NCI-H460 (cell line): ENCODE measurements at places on chromosomes 7 and 10.

GRCh38 chr7:8343556-8343955 is 81.6 kb upstream of the ICA1 start:
- DNase-seq, result no peak

DNA sequence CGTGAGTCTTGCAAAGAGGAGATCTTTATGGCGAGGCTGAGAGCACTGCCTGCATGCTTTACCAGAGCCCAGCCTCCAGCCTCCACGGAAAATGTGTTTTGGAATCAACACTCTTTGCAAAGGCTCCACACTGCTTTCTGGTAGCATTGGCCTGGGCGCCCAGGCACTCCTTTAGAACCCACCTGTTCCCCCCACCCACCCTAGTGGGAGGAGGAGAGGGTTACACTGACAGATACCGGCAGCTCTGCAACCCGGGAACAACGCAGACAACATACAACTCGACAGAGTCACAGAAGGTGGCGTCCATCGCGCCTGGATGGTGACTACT is 5.5 kb upstream of the MNX1 start:
- no peak for DNase-seq

- no peak for DNase-seq
Measured at GRCh38 chr7:129670656-129671055, 59.1 kb downstream of the NRF1 start.

- no peak for DNase-seq
Measured at GRCh38 chr10:60396766-60397165, 7.1 kb upstream of the ANK3 start.

DNA sequence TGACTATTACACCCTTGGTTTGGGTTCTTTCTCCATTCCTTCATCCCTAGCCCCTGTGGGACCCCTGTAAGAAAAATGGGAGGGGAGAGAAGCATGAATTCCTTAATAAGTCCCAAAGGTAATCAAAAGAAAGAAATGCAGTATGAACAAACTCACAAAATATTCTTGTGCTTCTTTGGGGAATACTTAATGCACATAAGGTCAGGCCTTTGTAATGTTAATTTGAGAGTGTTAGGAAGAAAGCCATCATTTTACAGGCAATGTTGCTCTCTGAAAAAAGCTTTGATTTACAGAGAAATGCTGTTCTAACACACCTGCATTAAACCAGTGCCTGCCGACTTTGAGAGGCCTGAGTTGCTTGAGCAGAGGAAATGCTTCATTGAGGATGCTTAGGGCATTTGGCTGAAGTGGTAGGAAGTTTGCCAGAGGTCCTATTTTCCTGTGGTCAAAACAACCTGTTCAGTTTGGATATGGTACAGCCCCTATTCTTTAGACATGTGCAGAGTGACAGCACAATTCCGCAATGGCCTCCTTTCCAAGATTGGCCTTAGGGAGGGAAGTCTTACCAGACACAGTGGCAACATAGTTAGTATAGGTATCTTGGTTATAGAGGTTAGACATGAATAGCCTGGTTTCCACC is 643.4 kb downstream of the AUTS2 start:
- no peak for DNase-seq

DNA sequence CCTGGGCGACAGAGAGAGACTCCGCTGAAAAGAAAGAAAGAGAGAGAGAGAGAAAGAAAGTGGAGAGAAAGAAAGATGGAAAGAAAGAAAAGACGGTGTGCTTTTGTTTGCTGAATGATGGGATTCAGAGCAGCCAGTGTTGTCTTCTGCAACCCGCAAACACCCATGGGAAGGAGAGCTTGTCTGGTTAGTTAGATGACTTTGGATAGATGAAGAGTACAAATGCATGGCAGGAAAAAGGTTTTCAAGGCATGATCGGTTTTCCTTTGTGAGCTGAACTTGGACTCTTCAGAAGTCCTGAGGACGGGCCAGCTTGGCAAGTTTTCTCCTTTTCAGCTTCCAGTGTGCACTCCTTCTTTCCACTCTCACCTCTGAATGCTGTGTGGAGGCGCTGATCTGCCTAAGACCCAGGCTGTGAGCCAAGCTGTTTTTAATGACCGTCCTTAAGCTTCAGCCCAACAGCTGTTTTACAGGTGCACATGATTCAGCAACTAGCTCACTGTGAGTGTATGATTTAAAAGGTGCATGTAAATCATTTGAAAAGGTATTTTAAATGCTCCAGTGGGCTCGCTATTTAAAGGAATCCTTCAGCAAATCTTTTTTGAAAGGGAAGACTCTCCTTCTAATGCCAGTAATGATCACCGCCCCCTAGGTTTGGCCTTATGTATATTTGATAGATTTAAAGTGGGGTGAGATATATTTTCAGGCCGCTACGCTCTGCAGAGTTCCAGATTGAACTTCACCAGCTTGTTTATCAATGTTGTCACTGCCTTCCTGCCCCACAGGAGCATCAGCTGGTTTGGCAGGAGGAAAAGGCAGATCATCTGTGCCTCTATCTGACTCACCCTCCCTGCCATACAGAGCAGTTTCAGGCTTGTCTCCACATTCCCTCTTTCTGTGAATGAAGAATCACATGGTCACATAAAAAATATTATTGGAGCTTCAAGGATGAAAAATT is 115.0 kb downstream of the PLXDC2 start:
- DNase-seq, result no peak

DNA sequence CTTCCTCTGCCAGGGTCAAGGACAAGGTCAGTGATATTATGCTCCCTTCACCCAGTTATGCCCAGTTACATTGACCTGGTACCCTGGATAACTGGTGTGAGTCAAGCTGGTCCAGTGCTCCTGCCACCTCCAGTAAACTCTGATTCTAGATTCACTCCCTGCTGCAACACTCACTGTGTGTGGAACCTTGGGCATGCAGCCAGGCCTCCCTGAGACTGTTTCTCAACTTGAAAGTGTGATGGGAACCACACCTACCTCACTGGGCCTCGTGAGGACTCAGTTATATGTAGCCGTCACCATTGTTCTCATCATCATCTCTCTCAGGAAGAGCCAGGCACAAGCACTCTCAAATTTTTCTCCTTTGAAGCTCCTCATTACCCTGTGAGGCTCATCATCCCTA is 935 bp upstream of the ZNF736 start:
- no peak for DNase-seq

DNA sequence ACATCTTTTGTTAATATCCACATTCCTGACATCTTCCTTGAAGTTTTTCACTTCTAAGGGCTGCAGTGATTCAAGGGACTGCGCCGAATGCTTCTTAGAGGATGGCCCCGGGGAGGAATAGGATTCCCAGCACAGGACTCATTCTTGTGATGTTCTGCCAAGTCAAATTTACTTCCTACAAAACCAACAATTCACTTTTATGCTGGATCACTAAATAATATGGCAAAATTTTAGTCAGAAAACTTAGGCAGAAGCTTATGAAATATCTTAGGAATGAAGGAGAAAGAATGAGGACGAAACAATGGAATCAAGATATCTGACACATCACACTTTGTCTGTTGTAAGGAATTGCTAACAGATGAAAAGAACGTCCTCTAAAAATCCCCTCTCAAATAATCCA is 151.5 kb downstream of the JAZF1 start:
- no peak for DNase-seq

GRCh38 chr7:320297-320696 is 30.3 kb downstream of the FOXL3 start:
- DNase-seq, result no peak

GRCh38 chr7:148815612-148816011 is 68.5 kb downstream of the EZH2 start:
- DNase-seq, result no peak

DNA sequence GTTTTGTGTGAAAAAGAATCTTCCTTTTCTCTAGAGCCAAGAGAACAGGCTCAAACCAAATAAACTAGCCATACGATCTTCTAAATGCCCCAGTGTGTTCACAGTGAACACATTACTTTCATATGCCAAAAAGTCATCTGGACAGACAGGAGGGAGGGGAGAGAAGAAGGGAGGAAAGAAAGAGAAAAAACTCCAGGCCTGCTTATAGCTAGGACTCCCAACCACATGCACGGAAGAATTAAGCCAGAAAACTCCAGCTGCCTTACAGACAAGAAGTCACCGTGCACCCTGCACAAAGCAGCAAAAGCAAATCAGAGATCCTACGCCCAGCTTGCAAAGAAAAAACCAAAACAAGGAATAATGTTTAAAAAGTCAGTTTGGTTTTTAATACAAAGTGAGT is 34.3 kb downstream of the SNX8 start:
- DNase-seq, result no peak

GRCh38 chr7:39659356-39660013 is 36.1 kb downstream of the RALA start:
- no peak for DNase-seq

GRCh38 chr7:30493228-30493627 is 11.4 kb downstream of the GGCT start:
- DNase-seq, result no peak

GRCh38 chr10:88466786-88467185 is 116.3 kb downstream of the RNLS start:
- no peak for DNase-seq

DNA sequence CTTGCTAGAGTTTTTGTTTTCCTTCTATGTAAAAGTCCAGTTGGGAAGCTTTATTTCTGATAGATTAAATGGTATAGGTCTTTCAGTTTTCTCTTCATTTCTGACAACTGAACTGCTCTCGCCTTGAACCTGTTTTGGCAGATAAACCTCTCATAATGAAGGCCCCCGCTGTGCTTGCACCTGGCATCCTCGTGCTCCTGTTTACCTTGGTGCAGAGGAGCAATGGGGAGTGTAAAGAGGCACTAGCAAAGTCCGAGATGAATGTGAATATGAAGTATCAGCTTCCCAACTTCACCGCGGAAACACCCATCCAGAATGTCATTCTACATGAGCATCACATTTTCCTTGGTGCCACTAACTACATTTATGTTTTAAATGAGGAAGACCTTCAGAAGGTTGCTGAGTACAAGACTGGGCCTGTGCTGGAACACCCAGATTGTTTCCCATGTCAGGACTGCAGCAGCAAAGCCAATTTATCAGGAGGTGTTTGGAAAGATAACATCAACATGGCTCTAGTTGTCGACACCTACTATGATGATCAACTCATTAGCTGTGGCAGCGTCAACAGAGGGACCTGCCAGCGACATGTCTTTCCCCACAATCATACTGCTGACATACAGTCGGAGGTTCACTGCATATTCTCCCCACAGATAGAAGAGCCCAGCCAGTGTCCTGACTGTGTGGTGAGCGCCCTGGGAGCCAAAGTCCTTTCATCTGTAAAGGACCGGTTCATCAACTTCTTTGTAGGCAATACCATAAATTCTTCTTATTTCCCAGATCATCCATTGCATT is 27.1 kb downstream of the MET start:
- DNase-seq, result no peak

- DNase-seq, result no peak
Measured at GRCh38 chr7:151792086-151792485, 84.8 kb downstream of the PRKAG2 start.

- no peak for DNase-seq
Measured at GRCh38 chr7:16963044-16963443, 81.3 kb upstream of the AGR3 start.

DNA sequence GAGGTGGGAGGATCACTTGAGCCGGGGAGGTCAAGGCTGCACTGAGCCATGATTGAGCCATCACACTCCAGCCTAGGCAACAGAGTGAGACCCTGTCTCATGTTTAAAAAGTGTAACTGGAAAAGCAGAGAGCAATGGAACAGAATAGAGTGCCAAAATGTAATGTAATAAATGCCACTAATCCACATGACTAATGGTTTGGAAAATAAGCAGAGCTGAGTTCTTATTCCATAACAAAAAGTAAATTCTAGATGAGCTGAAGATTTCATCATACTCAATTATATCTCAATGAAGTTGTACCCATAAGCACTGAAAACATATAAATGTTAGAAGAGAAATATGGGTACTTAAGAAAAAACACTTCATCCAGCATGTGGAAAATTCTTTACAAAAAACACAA is 132.6 kb downstream of the USP6NL start:
- DNase-seq, result no peak

DNA sequence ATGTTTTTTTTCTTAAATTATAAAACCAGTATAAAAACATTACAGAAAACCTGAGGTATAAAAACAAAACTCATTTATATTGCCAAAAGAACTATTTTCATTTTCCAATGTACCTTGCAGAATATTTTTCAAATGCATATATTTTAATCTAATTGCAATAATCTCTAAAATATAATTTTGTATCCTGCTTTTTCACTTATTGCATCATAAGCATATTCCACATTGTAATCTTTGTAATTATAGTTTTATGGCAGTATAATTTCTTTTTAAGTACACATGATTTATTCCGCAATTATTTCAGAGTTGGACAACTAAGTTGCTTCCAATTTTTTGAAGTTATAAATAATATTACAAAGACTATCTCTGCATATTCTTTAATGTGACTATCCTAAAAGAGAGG is 43.7 kb downstream of the SGCE start:
- no peak for DNase-seq

GRCh38 chr10:72875250-72876055 is 18.1 kb upstream of the OIT3 start:
- peak; percentile 34 for DNase-seq

- DNase-seq, result no peak
Measured at GRCh38 chr10:88163572-88163971, 300.1 kb downstream of the PTEN start.

DNA sequence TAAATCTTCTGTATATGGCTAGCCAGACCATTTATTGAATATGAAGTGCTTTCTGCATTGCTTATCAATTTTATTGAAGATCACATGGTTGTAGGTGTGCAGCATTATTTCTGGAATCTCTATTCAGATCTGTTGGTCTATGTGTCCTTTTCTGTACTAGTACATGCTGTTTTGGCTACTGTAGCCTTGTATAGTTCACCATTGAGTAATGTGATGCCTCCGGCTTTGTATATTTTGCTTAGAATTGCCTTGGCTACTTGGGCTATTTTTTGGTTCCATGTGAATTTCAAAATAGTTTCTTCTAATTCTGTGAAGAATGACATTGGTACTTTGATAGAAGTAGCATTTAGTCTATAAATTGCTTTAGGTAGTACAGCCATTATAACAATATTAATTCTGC is 1187.2 kb downstream of the XPNPEP1 start:
- no peak for DNase-seq

- DNase-seq, result no peak
Measured at GRCh38 chr10:23363793-23364135, 19.2 kb upstream of the C10orf67 start.

DNA sequence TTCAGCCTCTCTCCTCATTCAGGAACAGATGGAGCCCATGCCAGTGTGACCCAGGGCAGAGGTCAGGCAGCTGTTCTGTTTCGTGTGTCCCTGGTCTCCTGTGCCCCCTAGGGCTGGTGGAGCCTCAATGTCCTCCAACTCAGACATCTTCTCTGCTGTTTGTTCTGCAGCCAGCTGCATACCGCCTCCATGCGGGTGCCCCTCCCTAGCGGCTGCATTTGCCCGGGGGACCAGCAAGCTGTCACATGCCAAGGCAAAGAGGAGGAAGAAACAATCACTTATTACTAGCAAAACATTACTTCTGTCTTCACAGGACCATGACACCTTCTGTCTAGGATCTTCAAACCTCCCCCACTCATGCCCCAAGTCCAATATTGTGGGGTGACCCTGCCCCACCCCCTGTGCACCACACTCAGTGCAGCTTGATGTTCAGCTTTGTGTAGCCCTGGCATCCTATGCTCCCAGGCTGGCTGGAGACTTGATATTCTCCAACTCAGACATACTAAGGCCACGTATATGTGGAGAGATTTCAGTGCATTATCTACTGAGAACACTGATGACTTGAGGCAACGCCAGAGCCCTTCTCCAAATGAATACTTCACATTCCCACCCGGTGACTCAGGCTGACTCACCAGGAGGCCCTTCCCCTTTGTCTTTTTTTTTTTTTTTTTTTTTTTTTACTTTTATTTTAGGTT is 188.9 kb downstream of the SKIDA1 start:
- peak; percentile 87 for DNase-seq
